ENCODE measurements at places on chromosomes 3 and 15.

- DNase-seq = no peak
These were observed 656 bp downstream of the NGLY1 start for GRCh38 chr3:25782636-25782937.

DNA sequence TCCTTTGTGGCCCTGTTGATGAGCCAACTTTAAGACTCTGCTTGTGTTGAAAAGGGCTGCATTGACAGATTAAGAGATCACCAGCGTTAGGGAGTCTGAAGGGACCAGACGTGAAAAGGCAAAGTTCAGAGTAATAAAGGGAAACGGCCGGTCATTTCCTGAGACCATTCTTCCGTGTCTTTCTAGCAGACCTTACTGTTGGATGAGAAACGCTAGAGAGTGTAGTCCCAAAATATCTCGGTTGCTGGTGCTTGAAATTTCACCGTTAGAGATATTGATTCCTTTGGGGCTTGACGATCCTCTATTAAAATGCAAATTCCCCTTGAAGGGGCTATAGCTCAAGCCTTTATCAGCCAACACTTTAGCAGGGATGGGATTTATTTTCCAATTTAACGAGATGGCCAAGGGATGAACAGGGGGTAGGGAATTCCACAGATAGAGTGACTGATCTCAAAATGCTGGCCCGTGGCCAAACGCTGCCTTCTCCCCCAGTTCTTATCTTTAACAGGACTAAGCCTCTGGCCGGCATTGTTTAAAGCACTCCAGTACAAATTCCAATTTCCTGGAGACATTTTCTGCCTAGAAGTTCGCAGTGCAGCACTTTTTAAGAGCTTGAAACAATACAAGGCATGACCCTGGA is 250.4 kb downstream of the TJP1 start:
- no peak for DNase-seq

DNA sequence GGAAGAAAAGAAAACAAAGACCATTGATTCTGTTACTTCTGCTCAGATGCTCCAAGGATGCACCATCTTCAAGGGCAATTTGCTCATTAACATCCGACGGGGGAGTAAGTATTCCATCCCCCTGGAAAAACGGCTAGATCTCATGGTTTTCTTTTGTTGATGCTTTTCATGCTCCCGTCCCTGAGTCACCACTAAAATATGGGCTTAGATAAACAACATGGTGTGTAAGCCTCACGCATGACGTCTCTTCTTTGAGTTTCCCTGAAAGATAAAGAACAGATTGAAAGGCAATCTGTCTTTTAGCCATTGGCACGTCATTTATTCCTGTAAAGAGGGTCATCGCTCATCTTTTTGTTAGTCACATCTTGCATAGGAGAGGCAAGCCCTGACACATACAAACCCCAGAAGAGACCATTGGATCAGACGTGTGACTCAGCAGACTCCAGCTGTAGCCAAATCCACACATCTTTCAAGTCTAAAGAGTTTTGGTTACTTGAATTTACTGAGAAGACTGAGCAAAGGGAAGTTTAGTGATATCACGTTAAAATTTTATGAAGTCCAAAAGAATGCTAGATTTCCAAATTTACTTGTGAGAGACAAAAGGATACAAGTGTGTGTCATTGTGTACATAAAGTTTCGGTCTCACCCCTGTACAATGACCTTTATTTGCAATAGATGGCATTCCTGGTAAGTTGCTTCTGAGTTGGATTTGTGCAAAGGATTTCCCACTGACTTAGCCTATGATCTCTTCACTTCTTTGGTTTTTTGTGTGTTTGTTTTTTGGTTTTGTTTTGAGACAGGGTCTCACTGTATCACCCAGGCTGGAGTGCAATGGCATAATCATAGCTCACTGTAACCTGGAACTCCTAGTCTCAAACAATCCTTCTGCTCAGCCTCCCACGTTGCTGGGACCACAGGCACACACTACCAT is 110.5 kb downstream of the PGPEP1L start:
- DNase-seq = no peak

GRCh38 chr3:151460774-151461450 is at the start of gene IGSF10:
Gene IGSF10, minus strand, starts transcription at chr3:151461061. Its CDS starts 2,352 bp downstream, at chr3:151458709.
- DNase-seq = no peak

DNA sequence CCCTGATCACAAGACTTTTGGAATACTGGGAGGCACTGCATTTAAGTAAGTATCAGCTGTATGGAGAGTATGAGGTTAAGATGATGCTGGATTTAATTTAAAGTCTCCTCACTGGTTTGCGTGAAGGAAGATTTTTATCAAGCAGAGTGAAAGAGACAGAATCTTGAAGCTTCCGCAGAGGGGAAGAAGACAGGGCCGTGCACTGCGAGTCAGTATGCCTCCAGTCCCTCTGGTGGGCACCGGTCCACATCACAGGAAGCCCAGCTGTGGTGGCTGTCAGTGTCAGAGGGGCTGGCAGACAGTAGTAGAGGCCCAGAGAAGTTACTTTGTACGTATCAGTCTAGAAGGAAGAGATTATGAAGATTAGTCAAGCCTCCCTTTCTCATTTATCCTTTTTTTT is 379.0 kb upstream of the TPRG1 start:
- DNase-seq = no peak

GRCh38 chr3:127732303-127732702 is 59.6 kb downstream of the ABTB1 start:
- DNase-seq = no peak

DNA sequence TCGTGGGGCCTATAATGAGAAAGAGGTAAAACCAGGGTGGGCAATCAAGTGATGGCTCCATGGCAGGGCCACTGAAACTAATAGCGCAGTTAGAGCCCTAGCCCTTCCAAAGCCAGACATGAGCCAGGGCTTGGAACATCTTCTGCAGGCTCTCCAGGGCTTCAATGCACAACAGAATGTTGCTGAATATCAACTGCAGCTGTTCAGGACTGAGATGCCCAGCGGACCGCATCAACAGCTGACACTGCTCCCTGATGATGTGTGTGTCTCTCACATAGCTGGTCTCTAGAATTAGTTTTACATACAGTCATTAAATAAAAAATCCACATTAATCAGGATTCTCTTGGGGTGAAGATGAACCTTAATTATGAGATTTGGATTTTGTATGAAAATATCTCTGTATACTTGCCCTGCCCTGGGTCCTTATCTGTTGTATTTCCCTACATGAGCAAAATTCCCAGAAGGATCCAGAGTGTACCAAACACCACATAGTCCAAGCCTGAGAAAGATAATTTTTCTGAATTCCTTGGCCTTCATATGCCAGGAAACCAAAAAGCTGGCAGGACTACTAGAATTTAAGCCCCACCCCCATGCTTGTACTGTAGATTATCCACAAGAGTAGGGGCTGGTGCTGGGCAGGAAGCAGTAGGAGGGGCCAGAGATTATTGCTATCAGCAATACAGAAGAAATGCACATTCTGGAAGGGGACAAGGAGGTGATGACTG is 7.7 kb upstream of the GOLGB1 start:
- DNase-seq = no peak

DNA sequence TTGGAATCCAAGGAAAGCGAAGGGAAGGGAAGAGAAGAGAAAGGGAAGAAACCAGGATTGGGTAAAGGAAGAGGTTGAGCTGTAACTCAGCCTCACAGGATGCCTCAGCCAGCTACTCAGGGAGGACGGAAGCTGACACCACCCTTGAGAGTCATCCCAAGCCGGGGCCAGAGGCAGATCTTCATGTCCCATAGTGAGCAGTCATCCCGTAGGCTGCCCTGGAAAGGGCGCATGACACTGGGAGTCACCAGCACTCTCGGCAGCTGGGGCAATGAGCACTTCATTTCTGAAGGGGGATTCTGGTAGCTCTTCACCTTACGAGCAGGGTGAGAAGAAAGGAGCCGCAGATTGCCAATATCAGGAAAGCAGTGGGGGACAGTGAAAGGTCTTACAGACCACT is 60.1 kb upstream of the PCSK6 start:
- no peak for DNase-seq

DNA sequence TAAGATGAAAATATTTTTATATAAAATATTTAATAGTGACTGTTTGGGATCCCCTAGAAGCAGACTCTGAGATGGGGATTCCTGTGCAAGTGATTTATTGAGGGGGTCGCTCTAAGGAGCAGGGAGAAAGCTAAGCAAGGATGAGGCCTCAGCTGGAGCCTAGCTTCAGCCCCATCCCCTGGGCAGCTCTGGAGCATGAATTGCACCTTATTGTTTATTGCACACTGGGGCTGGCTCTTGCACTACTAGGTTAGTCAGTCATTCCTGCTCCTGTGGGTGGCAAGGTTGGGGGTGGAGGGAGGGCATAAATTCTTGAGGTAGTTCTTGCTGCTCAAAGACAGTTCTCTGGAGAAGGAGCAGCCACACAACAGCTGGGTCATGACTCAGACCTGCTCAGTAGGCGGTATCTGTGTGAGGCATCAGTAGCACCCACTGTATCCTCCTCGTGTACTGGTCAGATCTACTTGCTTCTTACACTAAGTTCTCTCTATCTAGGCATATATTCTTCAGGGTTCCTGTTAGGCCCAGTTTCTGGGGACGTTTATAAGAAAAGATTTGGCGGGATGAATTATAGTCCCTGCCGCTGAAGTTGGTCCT is 27.2 kb upstream of the TNFSF10 start:
- DNase-seq = peak; percentile 76

DNA sequence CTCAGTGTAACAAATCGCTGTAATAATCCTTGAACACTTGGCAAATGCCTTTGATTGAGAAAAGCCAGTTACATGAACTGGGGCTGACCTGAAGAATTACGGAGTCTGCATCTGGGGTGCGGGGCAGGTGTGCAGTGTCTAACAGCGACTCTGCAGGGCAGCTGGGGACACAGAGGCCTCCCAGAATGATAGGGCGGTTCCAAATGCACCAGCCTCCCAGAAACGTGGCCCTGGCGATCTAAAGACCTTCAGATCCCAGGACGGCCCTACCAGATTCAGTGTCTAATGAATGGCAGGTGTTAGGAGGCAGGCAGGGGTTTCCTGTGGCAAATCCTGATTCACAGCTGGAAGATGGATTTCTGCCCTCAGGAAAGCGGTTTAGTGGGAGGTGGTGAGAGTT is 100.5 kb upstream of the RGMA start:
- DNase-seq = no peak

GRCh38 chr3:33317963-33318709 is 40.9 kb downstream of the FBXL2 start:
- no peak for DNase-seq

GRCh38 chr3:101687142-101687931 is 819 bp upstream of the RPL24 start:
- no peak for DNase-seq

DNA sequence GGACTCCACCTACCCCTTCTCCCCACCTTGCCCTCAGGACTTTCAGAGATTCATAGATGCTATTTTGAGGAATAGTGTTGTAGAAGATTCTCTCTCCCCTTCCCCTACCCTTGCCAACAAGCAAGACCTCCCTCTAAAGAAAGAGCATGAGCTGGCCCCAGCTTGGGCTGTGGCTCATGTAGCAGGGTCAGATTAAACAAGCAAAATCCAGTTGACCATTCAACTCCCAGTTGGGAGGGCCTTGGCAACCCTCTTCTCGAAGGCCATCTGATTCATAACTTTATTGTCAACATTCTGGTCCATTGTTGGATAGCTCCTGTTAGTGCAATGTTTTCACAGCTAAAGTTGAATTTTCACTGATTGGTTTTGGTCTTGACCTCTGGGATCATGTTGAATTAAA is 41.1 kb downstream of the TNFAIP8L3 start:
- DNase-seq = no peak

- no peak for DNase-seq
These were observed 1.3 kb downstream of the CFAP100 start for GRCh38 chr3:126395846-126396513.

DNA sequence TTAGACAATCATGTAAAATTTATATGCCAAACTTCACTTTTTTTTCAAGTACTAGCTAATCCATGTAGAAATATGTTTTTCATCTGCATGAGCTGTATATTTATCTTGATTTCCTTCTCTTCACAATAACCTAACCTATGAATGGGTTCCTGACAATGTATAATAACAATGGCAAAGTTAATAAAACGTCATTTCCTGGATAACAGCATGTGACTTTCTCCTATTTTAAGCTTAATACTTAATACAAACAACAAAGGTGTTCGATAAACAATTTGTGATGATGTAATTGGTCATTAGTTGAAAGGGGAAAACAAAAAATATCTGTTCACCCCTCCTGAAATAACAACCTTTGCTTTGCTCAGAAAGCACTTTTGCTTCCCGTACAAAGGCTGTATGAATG is 20.4 kb downstream of the CD200 start:
- DNase-seq = no peak

GRCh38 chr3:177069514-177070329 is 127.6 kb downstream of the TBL1XR1 start:
- DNase-seq = no peak

- no peak for DNase-seq
These were observed 36.4 kb downstream of the CCDC80 start for GRCh38 chr3:112604536-112604935.

- no peak for DNase-seq
These were observed 9.0 kb downstream of the PIK3R4 start for GRCh38 chr3:130737622-130738021.

DNA sequence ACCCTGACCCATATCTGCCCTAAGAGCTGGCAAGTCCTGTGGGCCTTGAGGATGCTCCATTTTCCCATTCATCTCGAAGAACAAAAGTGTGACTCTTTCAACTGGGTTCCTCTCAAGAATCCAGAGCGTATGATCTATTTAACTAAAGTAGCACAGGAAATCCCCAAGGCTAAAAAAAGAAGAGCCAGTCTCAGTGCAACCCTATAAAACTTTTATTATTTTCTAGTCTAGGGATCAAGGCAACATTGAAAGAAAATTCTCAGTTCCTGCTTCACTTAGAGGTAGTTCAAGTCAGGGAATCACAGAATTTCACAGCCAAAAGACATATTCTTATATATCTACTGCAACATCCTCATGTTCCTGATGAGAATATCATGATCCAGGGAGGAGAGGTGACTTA is 51.6 kb upstream of the GRM7 start:
- no peak for DNase-seq

- no peak for DNase-seq
These were observed 44.9 kb downstream of the PTH1R start for GRCh38 chr3:46922426-46922825.

GRCh38 chr15:56957812-56958406 is 39.5 kb downstream of the TCF12 start:
- DNase-seq = no peak
